ENCODE measurements at places on chromosomes 12 and 14.
A peak's percentile ranks its signal among the peaks of the same experiment; 100 is the strongest.

DNA sequence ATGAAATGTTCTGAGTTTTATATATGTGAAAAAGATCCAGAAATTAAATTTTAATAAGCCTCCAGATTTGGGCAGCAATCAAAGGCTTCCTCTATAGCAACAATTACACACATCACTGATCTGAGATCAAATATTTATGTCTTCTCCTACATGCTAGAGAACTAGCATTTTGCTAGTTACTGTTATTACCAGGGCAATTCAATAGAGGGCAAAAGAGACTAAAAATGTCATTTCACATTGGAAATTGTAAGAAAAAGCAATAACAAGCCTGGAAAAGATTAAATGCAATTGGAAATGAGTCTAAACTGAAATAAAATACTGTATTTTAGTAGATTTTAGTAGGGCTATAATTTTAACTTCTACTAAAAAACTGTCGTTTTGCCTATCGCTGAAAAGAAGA, 32.6 kb upstream of the ANO6 start:
- DNase-seq: no peak

DNA sequence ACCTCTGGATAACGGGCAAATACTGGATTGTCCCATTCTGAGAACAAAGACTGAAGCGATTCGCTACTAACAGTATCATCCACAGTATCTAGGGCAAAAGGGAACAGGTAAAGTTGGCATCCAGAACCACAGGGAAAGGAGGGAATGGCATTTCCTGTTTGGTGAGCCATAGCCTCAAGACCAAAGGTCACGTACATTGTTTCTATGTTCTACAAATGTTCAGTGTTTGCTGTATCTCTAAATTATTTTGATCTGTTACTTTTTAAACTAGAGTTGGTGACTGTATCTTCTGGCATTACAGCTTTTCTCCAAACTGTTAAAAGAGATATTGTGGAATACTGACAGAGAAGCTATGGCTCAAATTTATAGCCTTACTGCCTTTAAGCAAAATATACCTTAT, 9.7 kb downstream of the MLH3 start:
- DNase-seq: no peak

DNA sequence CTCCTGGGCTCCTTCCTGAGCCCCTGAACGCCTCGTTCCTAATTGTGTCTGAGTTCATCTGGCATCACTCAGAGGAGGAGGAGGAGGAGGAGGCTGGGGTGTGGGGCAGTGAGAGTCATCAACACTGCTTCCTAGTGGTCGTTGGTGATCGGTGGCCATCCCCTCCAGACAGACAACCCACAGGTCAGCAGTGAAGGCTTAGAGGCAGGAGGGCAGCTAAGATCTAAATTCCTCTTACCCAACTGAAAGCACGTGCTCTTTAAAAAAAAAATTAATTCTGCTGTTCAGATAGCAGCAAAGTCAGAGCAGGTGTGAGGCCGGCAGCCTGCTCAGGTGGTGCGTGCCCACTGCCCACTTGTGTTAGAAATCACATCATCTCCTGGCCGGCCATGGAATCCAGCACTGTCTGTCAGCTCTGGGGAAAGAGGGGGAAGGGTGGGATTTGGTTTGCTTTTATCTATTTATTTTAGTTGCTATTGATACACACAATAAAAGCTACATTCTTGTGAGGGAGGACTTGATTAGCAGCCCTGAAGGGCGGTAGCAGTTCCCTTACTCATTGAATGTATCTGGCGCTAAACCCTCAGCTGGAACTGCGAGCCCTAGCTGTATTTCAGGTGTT, 46.6 kb downstream of the PPP2R5C start:
- DNase-seq: no peak

GRCh38 chr14:79111987-79112501, 941.9 kb downstream of the NRXN3 start:
- DNase-seq: no peak

DNA sequence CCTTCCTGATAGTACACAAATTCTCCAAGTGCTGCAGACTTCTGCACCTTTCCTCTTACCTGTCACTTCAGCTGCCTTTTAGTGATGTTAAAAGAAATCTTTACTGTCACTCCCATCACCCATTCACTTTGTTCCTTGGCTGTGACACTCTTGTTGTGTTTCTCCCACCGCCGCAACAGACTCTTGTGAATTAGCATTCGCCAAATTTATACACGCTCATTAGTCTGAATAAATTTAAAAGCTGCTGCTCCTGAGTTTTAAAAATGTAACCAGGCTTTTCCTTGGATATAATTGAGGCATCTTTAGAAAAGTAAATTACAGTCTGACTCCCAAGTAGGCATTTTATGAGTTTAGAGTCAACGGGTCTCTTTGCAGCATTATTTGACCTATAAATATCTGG, 1197.9 kb downstream of the BCL11B start:
- no peak for DNase-seq

DNA sequence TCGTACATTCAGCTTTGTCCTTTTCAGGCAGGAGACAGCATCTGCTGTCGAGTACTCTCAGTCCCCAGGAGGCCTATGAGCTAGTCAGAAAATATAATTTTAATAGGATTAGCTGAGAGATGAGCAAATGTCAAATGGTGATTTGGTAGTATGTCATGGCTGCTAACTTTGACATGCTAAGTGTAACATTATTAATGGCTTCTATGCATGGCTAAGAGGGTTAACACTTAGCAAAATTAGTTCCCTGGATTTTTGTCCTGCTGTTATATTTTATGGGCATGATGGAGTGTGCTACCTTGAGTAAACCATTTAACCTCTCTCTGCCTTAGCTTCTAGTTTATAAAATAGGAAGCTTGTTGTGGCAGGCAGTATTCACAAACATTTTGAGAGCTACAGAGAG, 2.9 kb upstream of the PCNX1 start:
- DNase-seq: no peak

- DNase-seq: no peak
Observed at GRCh38 chr12:109900752-109901580, 892 bp downstream of the TCHP start.

DNA sequence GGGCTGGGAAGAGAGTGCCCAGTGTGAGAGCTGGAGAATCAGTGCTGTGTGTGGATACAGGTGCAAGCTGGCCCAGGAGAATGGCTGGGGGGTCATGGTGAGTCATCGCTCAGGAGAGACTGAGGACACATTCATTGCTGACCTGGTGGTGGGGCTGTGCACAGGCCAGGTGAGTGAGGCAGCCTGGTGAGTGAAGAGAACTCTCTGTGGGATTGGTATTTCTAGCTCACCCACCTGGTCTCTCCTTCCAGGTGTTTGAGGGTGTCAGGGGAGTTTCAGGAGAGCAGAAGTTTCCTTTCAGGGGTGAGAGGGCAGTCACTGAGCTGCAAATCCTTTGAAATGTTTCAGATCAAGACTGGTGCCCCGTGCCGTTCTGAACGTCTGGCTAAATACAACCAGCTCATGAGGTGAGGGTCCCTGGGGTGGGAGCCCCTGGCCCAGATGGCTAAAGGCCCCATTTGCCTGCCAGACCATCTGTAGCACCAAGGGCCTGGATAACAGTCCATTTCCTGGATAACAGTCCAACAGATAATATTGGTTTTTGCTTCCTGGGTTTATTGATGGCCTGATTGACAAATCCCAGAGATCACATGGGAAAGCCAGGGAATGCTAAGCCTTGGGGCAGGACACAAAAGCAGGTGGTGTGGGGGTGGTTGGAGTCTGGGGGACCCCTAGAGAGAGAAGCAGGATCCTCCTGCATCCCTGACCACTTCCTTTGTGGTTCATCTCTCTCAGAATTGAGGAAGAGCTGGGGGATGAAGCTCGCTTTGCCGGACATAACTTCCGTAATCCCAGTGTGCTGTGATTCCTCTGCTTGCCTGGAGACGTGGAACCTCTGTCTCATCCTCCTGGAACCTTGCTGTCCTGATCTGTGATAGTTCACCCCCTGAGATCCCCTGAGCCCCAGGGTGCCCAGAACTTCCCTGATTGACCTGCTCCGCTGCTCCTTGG, 5.5 kb upstream of the ATN1 start:
- DNase-seq: no peak

- peak; percentile 32 for DNase-seq
Observed at GRCh38 chr12:112116232-112117060, 7.9 kb upstream of the NAA25 start.

- no peak for DNase-seq
Observed at GRCh38 chr12:114687802-114688201, 3.8 kb upstream of the TBX3 start.

GRCh38 chr12:131121705-131122405, 168.1 kb downstream of the ADGRD1 start:
- no peak for DNase-seq

- no peak for DNase-seq
Observed at GRCh38 chr12:52005218-52005902, 1.4 kb upstream of the TAMALIN start.

DNA sequence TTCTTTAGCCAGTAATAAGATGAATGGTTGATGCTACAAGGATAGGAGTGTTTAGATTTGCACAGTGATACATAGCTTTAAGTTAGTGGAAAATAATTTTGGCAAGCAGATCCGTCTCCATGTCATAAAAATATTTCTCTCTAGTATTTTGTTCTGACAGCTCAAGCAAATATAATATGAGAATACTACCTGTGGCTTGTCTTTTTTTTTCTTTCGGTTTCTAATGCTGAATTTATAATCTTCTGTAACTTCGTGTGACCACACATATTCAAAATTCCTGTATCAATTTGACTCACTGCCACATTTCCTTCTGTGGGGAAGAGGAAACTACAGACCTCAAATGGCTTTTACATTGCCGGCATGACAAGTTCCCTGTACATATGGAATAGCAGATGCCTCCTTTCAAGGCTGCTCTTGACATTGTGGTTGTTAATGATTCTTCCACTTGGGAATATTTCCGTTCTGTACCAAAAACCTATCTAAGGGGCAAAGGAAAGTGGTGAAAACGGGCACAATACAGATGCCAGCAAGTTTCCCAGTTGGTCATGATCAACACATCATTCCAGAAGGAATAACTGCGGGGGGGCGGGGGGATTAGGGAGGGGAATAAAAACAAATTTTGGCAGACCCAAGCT, 103.6 kb upstream of the CCDC91 start:
- no peak for DNase-seq

GRCh38 chr14:65502676-65503124, 90.2 kb downstream of the FUT8 start:
- no peak for DNase-seq

- no peak for DNase-seq
Observed at GRCh38 chr14:79914595-79914994, 296.7 kb downstream of the DIO2 start.

GRCh38 chr12:76595056-76595455, 35.5 kb upstream of the OSBPL8 start:
- DNase-seq: no peak

DNA sequence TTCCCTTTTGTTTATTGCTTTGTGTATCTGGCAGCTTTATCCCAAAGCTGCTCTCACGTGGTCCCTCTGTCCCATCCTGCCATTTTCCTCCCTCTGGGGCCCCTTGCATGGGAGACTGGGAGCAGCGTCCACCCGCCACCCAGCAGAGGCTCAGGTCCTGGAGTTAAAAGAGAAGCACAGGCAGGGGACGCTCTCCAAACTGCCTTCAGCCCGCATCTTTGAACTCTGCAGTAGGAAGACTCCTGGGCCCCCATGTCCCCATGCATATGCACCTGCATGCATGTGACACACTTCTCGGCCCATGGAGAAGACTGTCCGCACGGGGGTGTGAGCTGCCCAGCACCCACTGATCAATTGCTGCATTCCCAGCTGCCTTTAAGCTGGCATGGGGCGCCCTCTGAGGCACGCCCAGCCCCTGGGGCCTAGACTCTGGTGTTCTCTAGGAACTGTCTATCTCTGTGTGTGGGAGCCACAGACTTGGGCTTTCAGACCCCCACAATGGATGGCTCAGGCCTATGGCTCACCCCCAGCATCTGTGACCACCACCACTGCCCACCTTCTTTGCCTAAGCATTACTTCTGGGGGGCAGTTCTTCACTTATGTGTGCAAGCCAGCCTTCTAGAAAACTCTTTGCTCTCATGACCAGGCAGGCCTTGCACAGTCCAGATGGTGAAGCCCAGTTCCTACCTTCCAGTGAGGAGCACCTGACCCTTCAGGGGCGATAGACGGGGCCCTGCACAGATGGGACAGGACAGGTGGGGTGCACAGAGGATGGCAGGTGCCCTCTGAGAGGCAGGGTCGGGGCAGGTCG, 96.1 kb upstream of the DIO3 start:
- no peak for DNase-seq

GRCh38 chr12:123941624-123942237, 30.9 kb downstream of the CCDC92 start:
- DNase-seq: no peak

DNA sequence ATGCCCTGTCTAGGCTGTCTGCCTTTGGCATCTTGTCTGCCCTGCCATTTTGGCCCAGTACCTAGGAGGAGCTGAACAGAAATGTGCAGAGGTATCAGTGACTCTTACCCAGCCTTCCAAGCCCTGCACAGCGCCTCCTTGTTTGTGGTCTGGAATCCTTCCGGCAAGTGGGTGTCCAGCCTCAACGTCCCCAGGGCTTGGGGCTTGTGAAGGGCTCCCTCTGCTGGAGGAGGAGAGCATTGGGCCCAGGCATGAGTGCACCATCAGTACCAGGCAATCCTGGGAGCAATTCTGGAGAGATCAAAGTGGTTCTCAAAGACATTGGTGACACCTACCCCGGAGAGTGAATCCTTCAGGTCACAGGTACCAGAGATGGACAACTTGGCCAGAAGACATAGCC, 2.4 kb upstream of the TCL1B start:
- DNase-seq: peak; percentile 7

- DNase-seq: no peak
Observed at GRCh38 chr12:6551496-6552139, 4.2 kb downstream of the IFFO1 start.

- no peak for DNase-seq
Observed at GRCh38 chr14:91158091-91158790, 44.4 kb downstream of the DGLUCY start.

DNA sequence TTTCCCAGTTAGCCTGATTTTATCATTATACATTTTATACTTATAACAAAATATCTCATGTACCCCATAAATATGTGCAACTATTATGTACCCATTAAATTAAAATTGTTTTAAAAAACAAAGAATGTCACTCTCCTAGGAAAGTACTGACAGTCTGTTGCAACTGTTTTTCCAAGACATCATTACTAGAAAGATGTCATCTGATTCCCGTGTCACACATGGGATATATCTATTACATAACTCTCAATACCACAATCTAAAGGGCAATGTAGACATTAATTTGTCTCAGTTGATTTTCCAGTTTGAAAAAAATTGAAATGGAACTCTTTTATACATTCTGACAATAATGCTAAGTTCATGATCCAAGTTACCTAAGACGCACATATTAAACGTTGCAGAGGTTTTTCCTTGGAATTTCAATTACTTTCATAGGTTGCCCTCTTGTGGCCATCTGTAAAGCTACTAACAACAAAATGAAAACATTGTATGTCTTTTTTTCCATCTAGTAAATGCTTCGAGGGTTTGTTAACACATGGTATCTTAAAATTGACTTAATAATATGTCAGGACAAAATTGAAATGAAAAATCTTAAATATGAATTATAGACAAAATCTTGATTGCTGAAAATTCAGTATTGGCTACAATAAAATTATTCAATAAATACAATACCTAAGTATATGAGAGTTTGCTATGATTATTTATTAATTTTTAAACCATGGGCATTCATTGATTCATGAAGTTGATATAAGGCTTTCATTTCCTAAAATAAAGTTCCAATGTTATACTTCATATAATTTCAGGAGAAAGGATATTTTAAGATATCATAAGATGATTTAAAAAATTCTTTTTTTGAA, 131.6 kb downstream of the PPFIA2 start:
- DNase-seq: no peak
